NCI-H2081 treated with DMSO at 0.1 percent for 48 hours (cell line): ENCODE measurements at places on chromosomes 7 and 10.

DNA sequence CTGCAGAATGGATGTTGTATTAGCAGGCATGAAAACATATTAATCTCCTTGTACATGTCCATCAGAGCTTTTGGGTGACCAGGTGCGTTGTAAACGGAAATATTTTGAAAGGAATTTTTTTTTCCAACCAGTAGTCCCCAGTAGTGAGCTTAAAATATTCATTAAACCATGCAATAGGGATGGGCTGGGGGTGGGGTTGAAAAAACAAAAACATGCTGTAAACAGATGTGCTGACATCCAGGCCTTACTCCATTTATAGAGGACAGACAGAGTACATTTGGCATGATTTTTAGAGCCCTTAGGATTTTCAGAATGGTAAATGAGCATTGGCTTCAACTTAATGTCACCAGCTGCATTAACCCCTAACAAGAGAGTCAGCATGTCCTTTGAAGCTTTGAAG lies 50.2 kb downstream of the PTPN12 start:
- DNase-seq, result no peak

GRCh38 chr10:44289125-44289524 lies 95.8 kb downstream of the CXCL12 start:
- no peak for DNase-seq

- DNase-seq, result no peak
Observed at GRCh38 chr7:50657912-50658311, 92.7 kb upstream of the DDC start.

GRCh38 chr7:1981201-1981877 lies 251.4 kb downstream of the MAD1L1 start:
- no peak for DNase-seq

DNA sequence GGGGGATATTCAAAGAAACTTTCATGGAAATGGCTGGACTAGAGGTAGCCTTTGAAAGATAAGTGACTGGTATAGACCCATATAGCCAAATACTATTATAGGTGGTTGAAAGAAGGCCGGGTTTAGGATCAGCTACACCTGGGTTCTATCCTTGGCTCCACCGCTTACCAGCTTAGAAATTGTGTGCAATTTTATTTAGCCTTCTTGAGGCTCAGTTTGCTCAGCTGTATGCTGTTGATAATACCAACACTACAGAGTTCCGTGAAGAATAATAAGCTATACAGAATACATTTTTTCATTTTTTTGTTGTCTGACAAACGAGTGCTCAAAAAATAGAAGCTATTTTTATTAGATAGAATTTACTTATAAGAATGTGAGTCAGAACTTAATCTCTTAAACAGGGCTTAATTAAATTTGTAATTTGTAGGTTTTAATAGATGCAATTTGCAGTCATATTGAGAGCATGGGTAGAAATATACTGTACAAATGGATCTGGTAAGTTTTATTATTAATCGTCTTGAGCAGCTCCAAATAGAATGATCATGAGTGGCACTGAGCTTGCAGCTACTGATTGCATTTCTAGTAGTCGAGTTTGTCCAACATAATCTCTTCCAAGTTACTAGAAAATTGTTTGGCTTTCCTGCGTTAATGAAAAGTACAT lies 164.3 kb upstream of the PHYHIPL start:
- no peak for DNase-seq

DNA sequence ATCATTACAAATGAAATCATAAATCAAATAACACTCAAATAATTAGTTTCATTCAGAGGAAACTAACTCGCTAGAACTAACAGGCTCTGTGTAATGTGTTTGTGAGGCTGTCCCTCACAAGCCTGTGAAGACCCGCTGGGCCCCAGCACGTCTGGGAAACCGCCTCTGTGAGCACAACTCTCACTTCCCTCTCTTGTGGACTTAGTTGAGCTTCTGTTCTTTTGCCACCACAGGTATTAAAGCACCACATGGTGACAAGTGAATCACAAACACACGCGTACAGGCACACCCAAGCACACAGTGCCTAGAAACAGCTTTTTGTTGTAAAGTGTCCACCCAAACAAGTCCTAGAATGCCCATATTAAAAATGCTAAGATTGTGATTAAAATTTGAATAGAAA lies 51.0 kb downstream of the ZNF777 start:
- DNase-seq, result no peak

GRCh38 chr7:18059171-18059570 lies 31.5 kb upstream of the PRPS1L1 start:
- DNase-seq, result no peak
